ENCODE measurements at places on chromosomes 13 and 19.
A peak's percentile ranks its signal among the peaks of the same experiment; 100 is the strongest.

DNA sequence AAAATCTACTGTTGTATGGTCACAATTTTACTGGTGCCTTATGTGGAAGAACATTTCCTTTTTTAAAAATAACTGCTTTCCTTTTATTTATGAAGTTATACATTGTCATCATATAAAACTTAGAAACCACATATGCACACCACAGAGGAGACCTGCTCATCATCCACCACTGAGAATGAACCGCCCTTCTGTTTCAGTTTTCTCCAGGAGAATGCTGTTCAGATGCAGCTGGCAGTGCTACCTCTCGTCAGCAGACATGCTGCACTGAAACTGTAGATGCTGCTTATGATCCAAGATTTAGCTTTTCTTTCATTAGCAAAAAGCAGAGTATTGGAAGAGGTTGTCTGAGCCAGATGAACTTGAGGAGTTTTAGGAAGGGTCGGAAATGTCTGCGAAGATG is 10.1 kb downstream of the SLC25A15 start:
- no peak for DNase-seq

DNA sequence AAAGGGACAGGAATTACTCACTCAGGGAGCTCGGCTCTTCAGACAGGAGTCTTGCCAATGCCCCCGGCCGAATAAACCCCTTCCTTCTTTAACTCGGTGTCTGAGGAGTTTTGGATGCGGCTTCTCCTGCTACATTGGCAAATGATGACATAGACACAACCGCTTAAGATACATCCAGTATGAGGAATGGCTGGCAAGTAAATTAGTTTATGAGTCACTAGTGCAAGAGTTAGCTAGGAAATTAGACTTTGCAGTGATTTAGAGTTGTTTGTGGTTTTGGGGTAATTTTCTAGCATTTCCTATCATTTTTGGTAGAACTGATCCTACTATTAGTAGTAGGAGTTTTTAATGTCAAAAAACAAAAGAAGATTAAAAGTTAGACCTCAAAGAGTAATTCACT is 166.2 kb downstream of the SLITRK1 start:
- DNase-seq = peak; percentile 29

DNA sequence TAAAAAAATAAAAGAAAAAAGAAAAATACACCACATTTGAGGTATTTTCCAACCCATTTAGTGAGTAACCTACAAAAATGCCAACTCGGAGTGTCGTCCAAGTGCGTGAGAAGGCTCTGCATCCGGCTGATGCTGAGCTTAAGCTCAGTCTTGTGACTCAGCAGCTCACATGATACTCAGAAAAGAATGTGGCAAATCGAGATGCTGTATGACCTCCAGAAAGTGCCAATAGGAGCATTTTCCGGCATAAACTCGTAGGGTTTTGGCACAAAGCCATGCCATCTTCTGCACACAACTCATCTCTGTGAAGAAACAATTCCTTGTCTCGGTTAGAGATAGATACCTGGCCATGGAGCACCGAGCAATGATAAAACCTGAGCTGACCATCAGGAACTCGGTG is 58.5 kb downstream of the TRPM4 start:
- DNase-seq = no peak

- no peak for DNase-seq
Measured at GRCh38 chr19:17180997-17181702, 34.0 kb upstream of the USE1 start.

GRCh38 chr13:65260946-65261891 is 1968.9 kb downstream of the PCDH9 start:
- DNase-seq = no peak

- DNase-seq = no peak
Measured at GRCh38 chr19:11423791-11424181, 4.7 kb upstream of the RGL3 start.

DNA sequence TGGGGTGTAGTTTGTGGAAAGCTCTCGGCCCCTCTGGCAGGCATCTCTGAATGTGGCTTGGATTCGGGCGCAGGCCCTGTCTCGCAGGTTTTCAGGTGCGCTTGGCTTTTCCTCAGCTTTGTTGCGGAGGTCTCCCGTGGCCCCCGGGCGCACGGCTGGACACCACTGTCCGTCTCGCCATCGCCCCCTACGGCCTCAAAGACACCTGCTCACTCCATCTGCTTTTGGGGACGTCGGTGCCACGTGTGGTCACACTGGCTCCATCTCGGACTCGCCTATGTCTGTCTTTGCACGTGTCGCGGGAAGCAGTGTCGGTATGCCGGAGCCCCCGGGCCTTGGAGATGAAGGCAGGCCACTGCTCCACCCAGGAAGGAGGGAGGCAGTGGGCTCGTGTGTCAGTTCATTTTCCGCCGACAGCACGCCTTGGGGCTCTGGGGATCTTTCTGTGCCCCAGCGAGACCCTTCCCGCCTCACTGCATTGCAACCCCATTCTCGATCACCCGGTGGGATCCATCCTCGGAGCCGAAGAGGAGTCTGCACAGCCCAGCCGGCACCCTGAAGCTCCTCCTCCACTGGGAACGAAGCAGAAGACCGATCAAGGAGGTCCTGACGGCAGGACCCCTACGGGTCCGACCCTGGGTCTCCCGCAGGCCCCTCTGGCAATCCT is 42.1 kb downstream of the ZNF146 start:
- DNase-seq = no peak

DNA sequence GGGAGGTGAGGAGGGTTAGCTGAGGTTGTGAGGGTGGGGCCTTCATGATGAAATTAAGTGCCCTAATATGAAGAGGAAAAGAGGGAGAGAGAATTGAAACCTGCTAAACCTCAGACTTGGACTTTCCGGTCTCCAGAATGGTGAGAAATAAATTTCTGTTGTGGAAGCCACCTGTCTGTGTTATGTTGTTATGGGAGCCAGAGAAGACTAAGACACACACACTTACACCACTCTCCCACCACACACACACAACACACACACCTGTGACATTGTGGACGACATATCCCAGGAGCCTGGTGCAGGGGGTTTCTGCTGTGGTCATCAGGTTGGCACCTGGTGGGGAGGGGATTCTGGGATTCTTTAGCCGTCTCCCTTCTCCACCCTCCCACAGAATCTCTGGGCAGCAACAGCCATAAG is 14.0 kb downstream of the KLK4 start:
- no peak for DNase-seq

GRCh38 chr13:64627654-64628053 is 2602.5 kb downstream of the PCDH9 start:
- no peak for DNase-seq

DNA sequence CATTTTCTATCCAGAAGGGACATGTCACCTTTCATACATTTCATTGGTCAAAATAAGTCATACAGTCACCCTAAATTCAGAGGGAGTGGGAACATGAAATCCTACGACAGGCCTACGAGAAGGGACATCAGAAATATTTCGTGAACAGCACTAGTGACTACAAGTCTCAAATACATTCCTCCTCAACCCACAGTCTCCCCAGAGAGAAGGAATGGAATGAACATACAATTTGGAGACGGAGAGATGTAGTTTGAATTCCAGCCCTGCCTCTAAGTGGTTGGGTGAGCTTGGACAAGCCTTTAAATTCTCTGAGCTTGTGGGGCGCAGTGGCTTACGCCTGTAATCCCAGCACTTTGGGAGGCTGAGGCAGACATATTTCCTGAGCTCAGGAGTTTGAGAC is 9.9 kb downstream of the SERTM1 start:
- no peak for DNase-seq

GRCh38 chr13:88063741-88064140 is 392.6 kb downstream of the SLITRK5 start:
- no peak for DNase-seq

GRCh38 chr13:32246468-32246867 is 68.7 kb downstream of the ZAR1L start:
- DNase-seq = peak; percentile 33

DNA sequence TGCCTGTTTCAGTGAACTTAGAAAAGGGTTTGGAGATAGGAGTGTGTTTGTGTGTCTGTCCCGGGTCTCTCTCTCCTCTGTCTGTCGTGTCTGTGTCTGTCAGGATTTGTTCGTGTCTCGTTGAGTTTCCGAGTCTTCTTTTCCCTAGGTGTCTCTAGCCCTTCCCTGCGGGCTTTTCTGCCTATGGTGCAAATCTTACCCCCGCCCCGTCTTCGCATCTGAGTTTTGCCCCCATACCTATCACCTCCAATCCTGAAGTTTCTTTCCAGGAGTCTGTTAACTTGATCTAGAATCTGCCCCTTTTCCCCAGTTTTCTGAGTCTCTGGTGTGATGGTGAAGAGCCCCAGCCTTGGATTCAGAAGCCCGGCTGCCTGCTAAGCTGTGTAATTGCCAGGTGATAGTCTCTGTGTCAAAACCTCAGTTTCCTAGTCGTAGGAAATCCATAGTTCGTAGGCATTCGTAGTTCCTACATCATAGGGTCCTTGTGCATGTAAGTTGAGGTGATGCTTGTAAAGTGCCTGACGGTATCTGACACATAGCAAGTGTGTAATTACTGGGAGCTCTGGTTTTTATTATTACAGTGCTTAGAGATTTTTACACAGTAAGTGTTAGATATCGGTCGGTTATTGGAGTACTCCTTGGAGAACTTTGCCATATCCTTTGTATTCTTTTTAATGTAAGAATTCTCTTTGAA is 782 bp downstream of the EPN1 start:
- DNase-seq = no peak

DNA sequence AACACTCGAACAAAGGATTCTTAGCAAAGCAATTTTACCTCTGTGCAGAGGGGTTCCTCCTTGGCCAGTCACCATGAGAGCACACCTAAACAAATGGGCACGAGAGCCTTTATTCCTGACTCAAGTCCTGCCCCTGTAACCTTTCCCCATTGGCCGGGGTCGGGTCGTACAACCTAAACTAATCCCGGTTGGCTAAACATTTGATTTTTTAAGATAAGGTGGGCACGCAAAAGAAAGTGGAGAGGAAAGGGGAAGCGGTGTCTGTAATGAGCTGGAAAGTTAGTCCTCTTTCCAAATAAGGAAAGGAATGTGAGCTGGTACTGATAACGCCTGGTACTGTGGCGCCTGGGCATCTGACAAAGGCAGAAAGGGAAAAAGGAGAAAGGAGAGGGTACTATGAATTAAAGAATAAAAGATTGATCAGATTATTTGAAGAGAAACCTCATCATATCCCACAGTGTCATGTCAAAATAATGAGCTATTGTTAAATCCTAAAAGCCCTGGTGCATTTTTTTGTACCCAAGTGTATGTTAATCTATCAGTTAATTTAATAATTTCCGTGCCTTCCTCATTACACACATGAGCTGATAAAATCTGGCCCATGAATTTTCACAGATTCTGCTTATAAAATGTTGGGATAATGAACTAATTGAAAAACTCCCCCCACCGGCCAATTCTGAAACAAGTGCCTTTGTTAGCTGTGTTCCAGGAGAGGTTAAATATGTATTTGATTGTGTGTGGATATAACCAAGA is 335.7 kb downstream of the RFC3 start:
- DNase-seq = no peak

DNA sequence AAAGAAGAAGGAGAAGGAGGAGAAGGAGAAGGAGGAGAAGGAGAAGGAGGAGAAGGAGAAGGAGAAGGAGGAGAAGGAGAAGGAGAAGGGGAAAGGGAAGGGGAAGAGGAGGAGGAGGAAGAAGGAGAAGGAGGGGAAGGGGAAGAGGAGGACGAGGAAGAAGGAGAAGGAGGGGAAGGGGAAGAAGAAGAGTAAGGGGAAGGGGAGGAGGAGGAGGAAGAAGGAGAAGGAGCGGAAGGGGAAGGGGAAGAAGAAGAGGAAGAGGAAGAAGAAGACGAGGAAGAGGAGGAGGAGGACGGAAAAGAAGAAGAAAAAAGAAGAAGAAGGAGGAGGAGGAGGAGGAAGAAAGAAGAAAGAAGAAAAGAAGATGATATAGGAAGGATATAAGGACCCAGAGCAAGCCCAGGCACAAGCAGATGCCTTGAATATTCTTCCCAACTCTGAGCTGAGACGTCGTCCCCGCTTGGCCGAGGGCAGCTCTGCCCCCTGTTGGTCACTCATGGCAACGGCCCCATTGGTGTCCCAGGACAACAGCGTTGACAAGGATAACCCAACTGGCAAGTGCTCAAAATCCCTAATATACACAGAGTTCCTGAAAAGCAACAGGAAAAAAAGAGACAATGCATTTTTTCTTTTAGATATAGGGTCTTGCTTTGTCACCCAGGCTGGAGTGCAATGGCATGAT is 30.6 kb upstream of the IGSF23 start:
- no peak for DNase-seq

- no peak for DNase-seq
Measured at GRCh38 chr13:59957438-59957837, 206.3 kb downstream of the DIAPH3 start.

- no peak for DNase-seq
Measured at GRCh38 chr19:13339869-13340268, 166.4 kb downstream of the CACNA1A start.

DNA sequence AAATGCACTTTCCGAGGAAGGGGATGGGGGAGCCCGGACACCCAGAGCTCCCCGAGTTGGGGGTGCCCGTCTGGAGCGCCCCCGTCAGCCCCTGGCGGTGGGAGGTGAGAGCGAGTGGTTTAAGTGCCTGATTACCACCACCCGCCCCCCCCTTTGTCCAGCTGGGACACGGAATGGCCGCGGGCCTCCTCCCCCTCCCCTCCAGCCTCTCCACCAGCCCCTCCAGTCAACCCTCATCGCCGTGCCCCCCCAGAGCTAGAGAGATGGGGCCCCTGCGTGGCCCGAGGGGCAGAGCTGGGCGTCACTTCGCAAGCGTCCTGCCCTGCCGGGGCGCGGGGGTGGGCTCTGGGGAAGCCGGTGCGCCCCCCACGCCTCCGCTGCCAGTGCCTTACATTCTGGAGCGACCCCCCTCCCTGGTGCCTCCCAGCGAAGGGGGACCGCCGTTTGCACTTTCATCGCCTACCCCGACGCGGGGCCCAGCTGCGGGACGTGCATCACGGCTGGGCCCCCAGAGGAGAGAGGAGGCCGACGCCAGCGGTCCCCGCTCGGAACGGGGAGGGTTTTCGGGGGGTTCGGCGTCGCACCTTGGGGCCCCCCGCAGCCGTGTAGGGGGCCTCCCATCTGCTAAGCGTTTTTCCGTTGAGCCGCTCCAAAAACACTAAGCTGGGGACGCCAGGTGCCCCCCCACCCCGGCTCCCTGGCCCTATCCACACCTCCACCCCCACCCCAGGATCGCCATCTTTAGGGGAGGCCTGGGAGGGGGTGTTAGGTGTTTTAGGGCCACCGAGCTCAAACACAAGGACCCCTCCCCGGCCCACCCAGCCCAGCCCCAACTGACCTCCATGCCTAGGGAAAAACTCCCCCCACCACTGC is 16.4 kb downstream of the SMIM24 start:
- no peak for DNase-seq

- no peak for DNase-seq
Measured at GRCh38 chr19:821231-821824, 427 bp downstream of the PLPPR3 start.

DNA sequence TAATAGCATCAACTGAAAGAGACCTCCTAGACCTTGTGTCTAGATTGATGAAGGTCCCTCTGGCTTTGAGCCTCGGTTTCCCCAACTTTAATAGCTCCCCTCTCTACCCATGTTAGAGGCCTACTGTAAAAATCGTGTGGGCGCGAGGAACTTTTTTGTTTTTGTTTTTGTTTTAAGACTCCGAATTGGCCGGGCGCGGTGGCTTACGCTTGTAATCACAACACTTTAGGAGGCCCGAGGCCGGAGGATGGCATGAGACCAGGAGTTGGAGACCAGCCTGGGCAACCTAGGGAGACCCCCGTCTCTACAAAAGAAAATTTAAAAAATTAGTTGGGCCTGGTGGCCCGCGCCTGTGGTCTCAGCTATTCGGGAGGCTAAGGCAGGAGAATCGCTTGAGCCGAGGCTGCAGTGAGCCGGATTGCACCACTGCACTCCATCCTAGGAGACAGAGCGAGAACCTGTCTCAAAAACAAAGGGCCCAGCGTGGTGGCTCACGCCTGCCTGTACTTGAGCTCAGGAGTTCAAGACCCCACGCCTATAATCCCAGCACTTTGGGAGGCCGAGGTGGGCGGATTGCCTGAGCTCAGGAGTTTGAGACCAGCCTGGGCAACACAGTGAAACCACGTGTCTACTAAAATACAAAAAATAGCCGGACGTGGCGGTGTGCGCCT is 858 bp upstream of the PPP6R1 start:
- DNase-seq = no peak
